ENCODE measurements at places on chromosomes 1 and 21. TPM values are rescaled to one million over a fixed set of nuclear protein-coding genes. Genes with fewer than 3 reads are reported as not detected.
A peak's percentile ranks its signal among the peaks of the same experiment; 100 is the strongest.

DNA sequence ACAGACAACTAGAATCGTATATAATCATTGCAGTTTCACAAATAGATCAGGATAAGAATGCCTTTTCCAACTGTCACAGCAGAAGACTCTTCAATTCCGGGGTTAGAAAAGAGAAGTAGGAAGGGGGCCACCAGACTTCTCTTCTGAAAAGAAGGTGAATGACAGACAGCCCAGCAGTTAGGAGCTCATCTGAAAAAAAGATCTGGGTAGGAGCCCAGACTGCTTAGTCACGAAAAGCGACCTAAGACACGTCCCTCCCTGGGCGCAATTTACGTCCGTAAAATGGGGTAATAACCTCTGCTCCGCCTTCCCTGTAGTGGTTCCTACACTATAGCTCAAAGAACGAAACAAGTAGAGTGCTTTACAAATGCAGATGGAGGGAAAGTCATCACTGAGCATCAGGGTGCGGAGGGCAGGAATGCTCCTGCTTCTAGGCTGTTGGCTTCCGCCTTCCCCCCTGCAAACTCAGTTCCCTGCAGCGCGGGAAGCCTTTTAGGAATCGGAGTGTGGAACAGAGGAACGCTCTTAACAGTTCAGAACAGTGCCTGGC, 582 bp downstream of the ORC1 start:
- peaks cover 11% of the 10 kb centered on the region for H3K36me3 ChIP-seq
- peaks cover 15% of the 10 kb centered on the region for H3K4me1 ChIP-seq
- peak overlapping the region; percentile 97 for H3K27ac ChIP-seq
- DNase-seq: peak; percentile 45

Gene OLIG2
- not detected for total RNA-seq

DNA sequence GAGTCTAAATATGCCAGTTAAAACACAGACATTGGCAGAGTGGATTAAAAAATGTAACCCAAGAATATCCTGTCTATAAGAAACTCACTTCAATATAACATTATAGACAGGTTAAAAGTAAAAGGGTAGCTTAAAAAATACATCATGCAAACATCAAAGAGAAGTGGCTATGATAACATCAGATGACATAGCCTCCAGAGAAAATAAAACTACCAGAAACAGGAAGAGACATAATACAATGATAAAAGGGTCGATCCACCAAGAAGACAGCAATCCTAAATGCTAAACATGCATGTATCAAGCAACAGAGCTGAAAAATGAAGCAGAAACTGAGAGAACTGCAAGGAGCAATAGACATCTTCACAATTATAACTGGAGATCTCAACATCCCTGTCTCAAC, 190.2 kb upstream of the NR5A2 start:
- H3K27ac ChIP-seq: no peak overlapping the region
- H3K4me3 ChIP-seq: no peak overlapping the region
- peaks cover 3% of the 10 kb centered on the region for H3K4me1 ChIP-seq

GRCh38 chr1:224251741-224252146, 68.7 kb downstream of the DEGS1 start:
- H3K27ac ChIP-seq: peak overlapping the region; percentile 67
- no peak overlapping the region for H3K4me3 ChIP-seq
- H3K36me3 ChIP-seq: peaks cover 15% of the 10 kb centered on the region
- DNase-seq: no peak

DNA sequence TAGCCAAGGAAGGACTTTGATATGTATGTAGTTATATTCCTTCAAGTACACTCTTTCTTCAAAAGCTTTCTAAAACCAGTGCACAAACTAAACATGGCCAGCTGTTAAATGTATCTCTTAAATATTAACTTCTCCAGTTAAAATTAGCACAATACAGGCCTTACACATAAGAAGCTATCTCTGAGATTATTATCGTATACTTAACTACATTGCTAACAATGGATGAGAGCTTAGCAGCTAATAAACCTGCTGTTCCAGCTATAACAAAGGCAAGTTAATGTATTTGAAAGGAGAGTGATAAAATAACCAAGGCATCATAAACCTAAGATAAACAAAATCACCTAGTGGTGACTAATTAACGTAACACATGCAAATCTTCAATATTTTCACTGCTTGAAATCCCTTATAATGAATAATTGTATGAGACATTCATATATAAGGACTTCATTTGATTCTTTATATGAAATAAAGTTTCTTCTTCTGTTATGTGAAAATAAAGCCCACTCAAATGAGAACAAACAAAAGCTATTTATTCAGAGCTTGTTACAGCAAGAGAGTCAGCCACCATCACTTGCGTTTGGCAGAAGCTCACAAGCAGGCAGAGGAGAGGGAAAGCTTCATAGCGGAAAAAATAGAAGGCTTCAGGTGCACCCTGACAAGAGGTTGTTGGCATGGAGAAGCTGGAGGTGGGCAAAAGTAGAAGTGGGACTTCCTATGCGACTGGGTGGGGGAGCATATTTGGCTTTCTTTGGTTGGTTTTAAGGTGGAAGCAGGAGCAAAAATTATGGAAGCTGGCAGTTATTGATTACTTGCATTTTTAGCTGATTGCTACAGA, 274.1 kb upstream of the CHRM3 start:
- no peaks in the 10 kb centered on the region for H3K27me3 ChIP-seq
- H3K4me3 ChIP-seq: no peak overlapping the region
- no peak for DNase-seq
- no peaks in the 10 kb centered on the region for H3K4me1 ChIP-seq
- H3K27ac ChIP-seq: no peak overlapping the region
- no peaks in the 10 kb centered on the region for H3K36me3 ChIP-seq

Gene CCDC24
- 1.4 TPM for total RNA-seq

Gene RHCE
- not detected for total RNA-seq

Gene GJB4
- total RNA-seq: not detected

Gene CIART
- 4.5 TPM for total RNA-seq

- no peak for DNase-seq
- peaks cover 34% of the 10 kb centered on the region for H3K4me1 ChIP-seq
- H3K36me3 ChIP-seq: no peaks in the 10 kb centered on the region
- H3K27ac ChIP-seq: peak overlapping the region; percentile 91
- no peak overlapping the region for H3K4me3 ChIP-seq
These were observed 27.1 kb downstream of the PCAT6 start for GRCh38 chr1:202837746-202838262.

GRCh38 chr1:118960026-118960561, 28.0 kb downstream of the TBX15 start:
- no peaks in the 10 kb centered on the region for H3K36me3 ChIP-seq
- H3K4me3 ChIP-seq: no peak overlapping the region
- H3K27me3 ChIP-seq: peaks cover 14% of the 10 kb centered on the region
- no peak overlapping the region for H3K27ac ChIP-seq
- DNase-seq: no peak
- no peaks in the 10 kb centered on the region for H3K4me1 ChIP-seq

- no peak overlapping the region for H3K4me3 ChIP-seq
- peaks cover 3% of the 10 kb centered on the region for H3K36me3 ChIP-seq
- H3K27me3 ChIP-seq: no peaks in the 10 kb centered on the region
- H3K4me1 ChIP-seq: peaks cover 20% of the 10 kb centered on the region
- no peak for DNase-seq
These were observed 62.6 kb downstream of the COP1 start for GRCh38 chr1:176144526-176144925.

- no peak overlapping the region for H3K4me3 ChIP-seq
- no peak overlapping the region for H3K27ac ChIP-seq
- DNase-seq: no peak
These were observed 78.3 kb downstream of the PGM1 start for GRCh38 chr1:63671514-63671913.

GRCh38 chr1:30872033-30872947, 36.3 kb downstream of the SDC3 start:
- no peak overlapping the region for H3K27ac ChIP-seq
- peak overlapping the region; percentile 5 for H3K4me3 ChIP-seq
- H3K36me3 ChIP-seq: no peaks in the 10 kb centered on the region
- no peak for DNase-seq
- peaks cover 33% of the 10 kb centered on the region for H3K27me3 ChIP-seq

Gene NASP
- 139 TPM for total RNA-seq

DNA sequence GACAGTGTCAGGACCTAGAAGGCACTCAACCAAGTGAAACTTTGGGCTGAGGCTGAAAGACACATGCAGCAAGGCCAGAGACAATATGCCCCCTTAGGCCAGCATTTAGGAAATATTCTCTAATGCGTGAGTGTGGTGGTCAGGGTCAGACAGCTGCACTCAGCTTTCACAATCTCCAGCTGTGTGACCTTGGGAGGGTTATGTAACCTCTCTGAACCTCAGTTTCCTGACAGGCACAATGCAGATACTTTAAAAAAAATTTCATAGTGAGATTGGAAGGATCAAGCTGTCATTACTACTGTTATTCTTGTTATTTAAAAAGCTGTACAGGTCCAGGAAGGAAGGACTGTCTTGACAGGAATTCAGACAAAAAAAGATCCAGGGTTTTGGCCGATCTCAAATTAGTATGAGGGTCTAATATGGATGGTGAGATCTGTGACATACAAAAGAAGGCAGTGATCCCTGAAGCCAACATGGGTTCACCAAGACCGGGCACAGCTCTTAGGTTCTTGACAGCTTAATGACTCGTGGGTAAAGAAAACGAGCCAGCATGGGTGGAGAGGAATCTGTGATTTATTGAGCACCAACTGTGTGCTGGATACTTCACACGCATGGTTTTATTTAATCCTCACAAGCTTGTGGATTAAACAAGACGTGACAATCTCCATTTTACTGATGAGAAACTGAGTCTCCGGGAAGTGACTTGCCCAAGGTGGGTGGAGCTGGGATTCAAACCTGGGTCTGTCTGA, 54.6 kb upstream of the POU3F1 start:
- no peaks in the 10 kb centered on the region for H3K4me1 ChIP-seq
- DNase-seq: no peak
- H3K27me3 ChIP-seq: peaks cover 39% of the 10 kb centered on the region
- no peak overlapping the region for H3K4me3 ChIP-seq
- no peak overlapping the region for H3K27ac ChIP-seq

Gene BTBD19
- 43.1 TPM for total RNA-seq

GRCh38 chr21:32978331-32979270, 47.1 kb upstream of the OLIG2 start:
- peaks cover 7% of the 10 kb centered on the region for H3K4me1 ChIP-seq
- no peak overlapping the region for H3K27ac ChIP-seq
- peaks cover 72% of the 10 kb centered on the region for H3K27me3 ChIP-seq
- no peak for DNase-seq
- peaks cover 2% of the 10 kb centered on the region for H3K36me3 ChIP-seq

DNA sequence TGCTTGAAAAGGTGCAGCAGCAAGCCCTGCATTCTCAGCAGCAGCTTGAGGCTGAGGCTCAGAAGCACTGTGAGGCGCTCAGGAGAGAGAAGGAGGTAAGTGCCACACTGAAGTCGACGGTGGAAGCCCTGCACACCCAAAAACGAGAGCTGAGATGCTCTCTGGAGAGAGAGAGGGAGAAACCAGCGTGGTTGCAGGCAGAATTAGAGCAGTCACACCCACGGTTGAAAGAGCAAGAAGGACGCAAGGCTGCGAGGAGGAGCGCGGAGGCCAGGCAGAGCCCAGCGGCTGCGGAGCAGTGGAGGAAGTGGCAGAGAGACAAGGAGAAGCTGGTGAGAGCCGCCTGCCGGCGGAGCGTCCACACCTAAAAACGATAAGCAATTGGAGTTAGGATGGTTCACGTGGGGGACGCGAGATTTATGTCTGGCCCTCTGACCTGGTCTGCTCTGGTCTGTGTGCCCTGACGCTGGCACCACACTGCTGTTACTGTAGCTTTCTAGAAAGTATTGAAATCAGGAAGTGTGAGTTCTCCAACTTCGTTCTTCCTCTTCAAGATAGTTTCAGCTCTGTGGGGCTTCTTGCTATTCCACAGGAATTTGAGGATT, 26.7 kb upstream of the DIP2A start:
- DNase-seq: no peak
- H3K27me3 ChIP-seq: no peaks in the 10 kb centered on the region
- H3K36me3 ChIP-seq: peaks cover 6% of the 10 kb centered on the region
- peak overlapping the region; percentile 81 for H3K27ac ChIP-seq
- H3K4me3 ChIP-seq: no peak overlapping the region

GRCh38 chr1:88327391-88328267, 356.4 kb upstream of the PKN2 start:
- H3K4me3 ChIP-seq: no peak overlapping the region
- H3K4me1 ChIP-seq: no peaks in the 10 kb centered on the region
- no peak for DNase-seq
- no peak overlapping the region for H3K27ac ChIP-seq

DNA sequence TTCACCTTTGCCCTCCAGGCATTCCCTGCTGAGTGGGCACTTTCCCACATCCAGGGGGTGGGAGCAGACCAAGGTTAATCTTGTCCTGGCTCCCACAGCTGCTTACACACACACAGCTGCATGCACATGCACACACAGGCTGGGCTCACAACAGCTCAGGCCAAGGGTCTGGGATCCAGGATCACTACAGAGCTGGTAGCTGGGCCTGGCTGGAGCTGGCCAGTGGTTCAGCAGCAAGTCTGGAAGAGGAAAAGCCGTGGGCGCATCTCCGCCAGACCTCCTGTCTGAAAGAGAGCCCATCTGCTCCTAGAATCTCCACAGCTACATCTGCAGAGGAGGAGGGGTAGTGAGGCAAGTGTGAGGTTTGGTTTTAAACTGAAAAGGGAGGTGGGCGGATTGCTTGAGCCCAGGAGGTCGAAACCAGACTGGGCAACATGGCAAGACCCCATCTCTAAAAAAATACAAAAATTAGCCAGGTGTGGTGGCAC, 3.8 kb downstream of the CDK18 start:
- DNase-seq: no peak
- no peaks in the 10 kb centered on the region for H3K27me3 ChIP-seq
- H3K4me1 ChIP-seq: peaks cover 4% of the 10 kb centered on the region
- no peak overlapping the region for H3K4me3 ChIP-seq
- no peak overlapping the region for H3K27ac ChIP-seq
- no peaks in the 10 kb centered on the region for H3K36me3 ChIP-seq

Gene HYI
- total RNA-seq: 14.8 TPM

- peaks cover 90% of the 10 kb centered on the region for H3K27me3 ChIP-seq
- peaks cover 25% of the 10 kb centered on the region for H3K4me1 ChIP-seq
- H3K27ac ChIP-seq: no peak within 1 kb of the TSS
- H3K4me3 ChIP-seq: peak within 1 kb of the TSS; percentile 36
These were observed at the start of gene PRRX1 for GRCh38 chr1:170664093-170664827. Gene PRRX1 (plus strand): TSS chr1:170664131. CDS start chr1:170664219, 88 bp downstream.
